ENCODE measurements at places on chromosomes 6 and 20.

- DNase-seq: no peak
Observed at GRCh38 chr6:169230946-169231789, 22.5 kb downstream of the THBS2 start.

- DNase-seq: no peak
Observed at GRCh38 chr20:53829724-53830521, 236.3 kb upstream of the ZNF217 start.

- DNase-seq: no peak
Observed at GRCh38 chr6:33620158-33620855, 815 bp upstream of the ITPR3 start.

DNA sequence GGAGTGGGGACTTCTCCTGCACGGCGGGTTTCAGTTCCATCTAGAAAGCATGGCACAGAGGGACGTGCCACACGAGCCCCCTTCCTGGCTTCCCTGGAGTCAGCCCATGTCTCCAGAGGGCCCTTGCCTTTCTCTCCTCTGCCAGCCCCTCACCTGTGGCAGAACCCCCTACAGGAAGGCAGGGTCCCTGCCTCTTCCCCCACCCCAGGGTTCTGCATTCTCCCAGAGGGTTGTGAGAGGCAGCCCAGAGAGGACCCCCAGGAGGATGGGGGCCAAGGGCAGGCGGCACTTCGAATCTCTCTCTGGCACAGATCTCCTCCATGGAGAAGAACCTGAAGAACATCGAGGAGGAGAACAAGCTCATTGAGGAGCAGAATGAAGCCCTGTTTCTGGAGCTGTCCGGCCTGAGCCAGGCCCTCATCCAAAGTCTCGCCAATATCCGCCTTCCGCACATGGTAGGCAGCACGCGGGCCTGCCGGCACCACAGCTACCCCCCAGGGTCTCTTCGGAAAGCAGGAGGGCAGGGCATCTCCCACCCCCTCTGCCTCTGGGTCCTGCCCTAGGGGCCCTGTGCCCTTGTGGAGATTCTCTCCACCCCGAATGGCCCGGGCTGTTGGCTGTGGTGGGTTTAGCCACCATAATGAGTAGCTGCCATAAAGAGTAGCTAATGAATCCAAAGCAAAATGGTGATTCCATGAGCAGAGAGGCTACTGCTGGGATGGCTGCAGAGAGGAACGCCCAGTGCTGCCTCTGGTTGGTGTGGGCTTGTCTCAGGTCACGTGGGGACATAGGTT lies 15.9 kb upstream of the PCMTD2 start:
- no peak for DNase-seq

All from stimulated activated CD4-positive, alpha-beta T cell treated with anti-CD3 and anti-CD28 coated beads, TNF-alpha, amount 100 ng/mL, for 4 hours (primary cell).